ENCODE measurements at places on chromosomes 5 and 9.

- DNase-seq: no peak
Observed at GRCh38 chr9:123447934-123448646, 92.1 kb downstream of the CRB2 start.

DNA sequence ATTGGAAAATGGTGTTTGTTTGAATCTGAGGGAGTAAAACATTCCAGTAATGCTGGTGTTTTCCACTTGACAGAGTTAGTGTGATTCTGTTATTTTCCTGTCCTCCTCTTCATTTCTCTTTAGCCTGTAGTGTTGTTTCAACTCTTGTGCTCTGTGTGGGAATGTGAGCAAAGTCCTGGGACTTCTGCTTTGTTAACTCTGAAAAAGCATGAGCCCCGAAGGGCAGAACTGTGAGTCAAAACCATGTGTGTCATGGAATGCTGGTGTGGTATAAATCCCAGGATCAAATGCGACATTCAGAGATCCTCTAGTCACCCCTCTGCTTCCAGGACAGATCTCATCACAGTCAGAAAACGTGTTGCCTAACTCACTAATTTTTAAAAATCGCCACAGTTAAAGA lies 8.9 kb downstream of the F2R start:
- no peak for DNase-seq

DNA sequence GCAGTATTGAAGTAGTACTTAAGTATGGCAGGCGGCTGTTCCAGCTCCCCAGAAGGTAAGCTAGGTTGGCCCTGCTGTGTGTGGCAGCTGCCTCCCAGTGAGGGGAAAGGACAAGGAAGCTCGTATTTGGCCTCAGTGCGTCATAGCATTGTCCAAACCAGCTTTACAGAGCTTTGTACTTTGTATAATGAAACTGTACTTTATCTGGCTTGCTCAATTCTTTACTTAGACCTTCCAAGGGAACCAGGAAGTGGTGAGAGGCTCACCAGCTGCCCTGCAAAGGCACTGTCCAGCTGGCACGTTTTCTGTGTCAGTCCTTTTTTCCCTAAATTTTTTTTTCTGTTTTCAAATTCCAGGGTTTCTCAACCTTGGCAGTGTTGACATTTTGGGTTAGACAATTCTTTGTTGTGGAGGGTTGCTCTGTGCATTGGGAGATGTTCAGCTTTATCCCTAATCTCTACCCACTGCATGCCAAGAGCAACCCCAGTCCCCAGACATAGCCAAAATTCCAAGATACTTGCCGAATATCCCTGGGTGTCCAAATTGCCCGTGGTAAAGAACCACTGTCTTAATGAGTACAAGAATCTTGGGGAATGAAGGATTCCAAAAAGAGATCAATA lies 474.5 kb downstream of the LRRC70 start:
- DNase-seq: no peak

GRCh38 chr5:156675395-156675794 lies 174.7 kb upstream of the PPP1R2B start:
- DNase-seq: no peak

- no peak for DNase-seq
Observed at GRCh38 chr5:153480401-153480800, 10.1 kb upstream of the GRIA1 start.

DNA sequence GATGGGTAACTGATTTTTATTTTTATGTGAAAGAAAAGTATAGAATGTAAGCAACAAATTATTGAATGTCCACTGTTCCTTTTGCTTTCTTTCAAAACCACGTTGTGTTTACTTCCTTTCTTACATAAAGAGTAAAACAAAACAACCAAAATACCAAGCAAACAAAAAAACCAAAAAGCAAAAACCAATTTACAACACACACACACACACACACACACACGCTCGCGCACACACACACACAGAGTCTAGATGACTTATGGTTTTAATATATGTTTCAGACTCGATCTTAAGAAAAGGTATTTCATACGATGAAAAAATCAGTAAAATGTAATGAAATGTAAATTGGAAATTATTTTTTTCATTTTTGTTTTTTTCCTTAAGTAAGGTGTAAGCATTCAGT lies 80.3 kb downstream of the ADGRV1 start:
- no peak for DNase-seq

DNA sequence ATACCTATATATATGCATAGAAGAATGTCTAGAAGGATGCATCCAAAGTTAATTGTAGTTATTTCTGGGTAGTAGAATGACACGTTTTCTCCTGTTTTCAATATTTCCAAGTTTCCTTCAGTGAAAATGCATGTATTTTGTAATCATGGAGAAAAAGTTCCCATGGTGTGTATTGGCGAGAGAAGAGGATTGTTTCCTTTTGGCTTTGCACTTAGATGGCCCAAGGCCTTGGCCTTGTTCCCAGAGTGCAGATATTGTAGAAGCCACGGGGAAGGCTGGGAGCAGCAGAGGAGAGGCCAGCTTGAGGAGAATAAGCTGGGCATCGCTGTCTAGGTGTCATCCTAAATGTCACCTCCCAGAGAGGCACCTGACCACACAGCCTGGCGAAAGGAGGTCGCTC lies 44.0 kb downstream of the IRF1 start:
- no peak for DNase-seq

- no peak for DNase-seq
Observed at GRCh38 chr5:32190095-32190494, 16.0 kb upstream of the GOLPH3 start.

GRCh38 chr5:158461240-158461854 lies 602.4 kb upstream of the CLINT1 start:
- DNase-seq: no peak

- no peak for DNase-seq
Observed at GRCh38 chr5:10480237-10480985, 38.7 kb downstream of the ROPN1L start.

All from activated CD4-positive, alpha-beta T cell treated with anti-CD3 and anti-CD28 coated beads for 4 hours (primary cell).